Activated CD4-positive, alpha-beta T cell treated with anti-CD3 and anti-CD28 coated beads for 4 hours (primary cell): ENCODE measurements at places on chromosomes 7 and 10.

- no peak for DNase-seq
These were observed 551.8 kb downstream of the SORCS3 start for GRCh38 chr10:105192861-105193260.

DNA sequence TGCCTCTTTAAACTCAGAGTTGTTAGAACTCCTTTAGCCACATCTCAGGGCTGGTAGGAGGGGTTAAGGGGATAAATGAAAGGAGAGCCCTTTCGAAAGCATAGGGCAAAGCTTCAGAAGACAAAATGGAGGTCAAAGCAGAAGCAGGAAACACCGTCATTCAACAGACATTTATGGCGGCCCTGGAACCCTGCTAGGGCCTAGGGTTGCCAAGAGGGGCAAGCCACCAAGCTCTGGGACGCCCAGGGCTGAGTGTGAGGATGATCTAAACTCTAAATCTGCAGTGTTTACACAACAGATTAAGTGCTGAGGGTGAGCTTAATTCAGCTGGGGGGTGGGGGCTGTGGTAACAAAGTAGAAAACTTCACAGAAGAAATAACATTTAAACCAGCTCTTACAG is 79.0 kb upstream of the NFE2L3 start:
- DNase-seq = no peak

DNA sequence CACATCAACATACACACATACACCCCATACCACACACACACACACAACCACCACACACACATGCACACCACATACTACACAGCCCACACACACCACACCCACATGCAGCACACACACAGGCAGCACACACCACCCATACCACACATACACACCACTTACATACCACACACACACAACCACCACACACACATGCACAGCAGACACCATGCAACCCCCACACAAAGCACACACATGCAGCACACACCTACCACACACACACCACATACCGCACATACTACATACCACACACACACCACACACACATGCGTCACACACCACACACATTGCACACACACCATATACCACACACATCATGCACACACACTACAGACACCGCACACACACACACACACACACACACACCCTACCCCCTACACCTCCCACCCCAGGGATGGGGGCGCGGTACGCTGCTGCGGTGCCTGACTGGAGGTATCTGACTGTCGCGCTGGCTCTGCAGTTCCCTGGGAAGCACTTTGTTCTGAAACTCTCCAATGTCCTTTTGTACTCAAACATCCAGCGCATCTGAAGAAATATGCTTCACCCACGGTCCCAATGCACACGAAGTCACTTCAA is 5.4 kb upstream of the TRPV6 start:
- DNase-seq = no peak

- DNase-seq = no peak
These were observed 43.6 kb downstream of the TET1 start for GRCh38 chr10:68603766-68604165.
